Esophagus mucosa (tissue), 1 donor: ENCODE measurements at places on chromosomes 1 and 21.

- ATAC-seq = no peak
Observed at GRCh38 chr1:176098560-176098959, 108.5 kb downstream of the COP1 start.

DNA sequence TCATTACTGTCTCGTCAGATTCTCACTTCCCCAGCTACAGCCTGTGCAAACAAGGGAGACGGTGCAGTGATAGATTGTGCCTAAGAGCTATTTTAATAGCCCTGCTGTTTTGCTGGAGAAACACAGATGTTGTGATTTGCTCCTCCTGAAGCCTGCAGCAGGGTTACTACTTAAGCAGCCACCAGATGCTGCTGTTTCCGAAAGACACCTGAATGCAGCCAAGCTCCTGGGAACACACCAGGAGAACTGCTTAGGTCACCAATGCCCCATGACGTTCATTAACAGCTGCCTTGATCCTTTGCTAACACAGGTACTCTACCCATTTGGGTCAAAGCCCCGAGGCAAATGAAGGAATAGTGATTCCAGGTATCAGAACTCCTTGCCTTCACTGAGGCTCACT lies 411.8 kb upstream of the DAB1 start:
- ATAC-seq = no peak

DNA sequence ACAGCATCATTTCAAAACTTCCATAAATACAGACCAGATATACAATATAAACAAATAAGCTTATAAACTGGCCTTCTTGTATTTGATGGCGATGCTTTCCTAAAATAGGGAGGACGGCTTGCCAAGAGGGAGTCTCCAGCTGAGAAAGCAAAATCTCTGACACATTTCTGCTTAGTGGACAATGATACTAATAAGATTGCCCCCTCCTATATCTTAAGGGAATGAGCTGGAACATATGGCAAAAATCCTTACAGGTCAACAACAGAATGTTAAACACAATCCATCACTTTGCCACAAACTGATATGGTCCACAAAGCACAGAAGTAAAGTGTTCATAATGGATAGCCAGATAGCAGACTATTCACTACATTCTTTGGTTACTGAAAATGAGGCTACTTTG lies 7.1 kb upstream of the GADD45A start:
- no peak for ATAC-seq

DNA sequence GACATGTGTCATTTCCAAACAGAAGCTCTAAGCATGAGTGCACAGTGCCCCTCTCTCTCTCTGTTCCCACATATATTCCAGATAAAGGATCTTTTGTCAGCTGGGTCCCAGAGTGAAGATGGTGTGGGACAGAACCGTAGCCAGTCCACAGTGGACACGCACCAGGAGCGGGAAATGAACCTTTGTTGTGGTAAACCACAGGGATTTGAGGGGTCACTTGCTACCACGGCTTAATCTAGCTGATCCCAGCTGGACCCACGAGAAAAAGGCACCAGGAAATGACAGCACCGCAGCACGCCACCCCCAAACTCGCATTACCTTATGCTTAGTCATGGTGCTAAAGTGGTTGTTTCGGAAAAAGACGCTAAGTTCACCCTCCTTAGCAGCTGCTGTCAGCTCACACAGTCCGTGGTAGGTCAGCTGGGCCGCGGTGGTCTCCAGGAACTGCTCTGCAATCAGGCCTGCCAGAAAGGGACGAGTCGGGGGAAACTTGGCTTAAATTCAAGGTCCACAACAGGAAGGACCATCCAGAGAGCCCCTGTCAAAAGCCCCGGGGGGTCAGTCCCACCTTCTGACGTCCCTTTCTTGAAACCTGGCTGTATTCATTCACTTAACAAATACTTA lies 7.5 kb downstream of the MINDY1 start:
- no peak for ATAC-seq
